ENCODE measurements at places on chromosomes 7 and 10.
A peak's percentile ranks its signal among the peaks of the same experiment; 100 is the strongest.

DNA sequence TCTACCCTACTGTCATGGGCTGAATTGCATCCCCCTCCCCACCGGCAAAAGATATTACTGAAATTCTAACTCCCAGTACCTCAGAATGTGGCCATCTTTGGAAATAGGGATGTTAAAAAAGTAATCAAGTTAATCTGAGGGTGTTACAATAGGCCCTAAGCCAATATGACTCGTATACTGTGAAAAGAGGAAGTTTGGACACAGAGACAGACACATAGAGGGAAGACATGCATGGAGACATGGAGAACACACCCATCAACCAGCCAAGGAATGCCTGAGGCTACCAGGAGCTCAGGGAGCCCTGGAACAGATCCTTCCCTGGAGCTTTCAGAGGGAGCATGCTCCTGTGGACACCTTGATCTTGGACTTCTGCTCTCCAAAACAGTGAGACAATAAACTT, 138.2 kb upstream of the ADO start:
- no peak for DNase-seq

DNA sequence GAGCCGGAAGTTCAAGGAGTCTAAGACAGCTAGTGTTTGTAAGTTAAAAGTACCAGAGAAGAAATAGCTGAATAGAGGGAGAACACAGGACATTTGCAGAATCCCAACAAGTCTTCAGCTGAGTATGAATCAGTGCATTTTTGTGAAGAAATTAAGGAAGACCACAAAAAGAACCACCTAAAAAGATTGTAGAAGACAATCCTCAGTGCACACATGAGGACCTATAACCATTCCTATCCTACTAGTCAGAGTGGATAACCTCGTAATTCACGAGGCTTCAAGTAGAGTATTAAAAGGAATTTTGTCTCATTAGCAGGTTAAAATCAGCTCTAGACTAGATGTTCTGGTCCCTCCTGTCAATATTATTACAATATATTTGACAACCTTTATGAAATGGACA, 295.4 kb upstream of the KAT6B start:
- DNase-seq = no peak

DNA sequence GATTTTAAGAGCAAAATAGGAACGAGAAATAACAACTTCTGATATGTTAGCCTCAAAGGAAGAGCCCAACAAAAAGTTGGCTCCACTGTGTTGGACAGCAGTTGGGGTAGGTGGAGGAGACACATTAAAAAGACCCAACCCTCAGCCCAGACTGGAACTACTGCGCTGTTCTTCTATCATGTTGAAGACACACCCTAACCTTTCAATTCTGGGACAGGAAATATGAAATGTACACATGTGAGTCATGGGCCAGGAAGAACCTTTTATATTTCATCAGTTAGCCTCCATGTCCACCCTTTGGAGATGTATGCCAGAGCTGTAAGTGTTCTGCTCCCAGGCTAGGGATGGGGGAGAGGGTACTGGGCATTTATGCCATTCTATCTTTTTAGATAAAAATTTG, 22.1 kb downstream of the CLDN12 start:
- no peak for DNase-seq

GRCh38 chr7:19203686-19204085, 58.5 kb upstream of the FERD3L start:
- DNase-seq = no peak

- DNase-seq = no peak
Measured at GRCh38 chr7:80133361-80134114, 1.1 kb upstream of the GNAI1 start.

GRCh38 chr10:48439581-48440041, 133.1 kb downstream of the MAPK8 start:
- DNase-seq = no peak

DNA sequence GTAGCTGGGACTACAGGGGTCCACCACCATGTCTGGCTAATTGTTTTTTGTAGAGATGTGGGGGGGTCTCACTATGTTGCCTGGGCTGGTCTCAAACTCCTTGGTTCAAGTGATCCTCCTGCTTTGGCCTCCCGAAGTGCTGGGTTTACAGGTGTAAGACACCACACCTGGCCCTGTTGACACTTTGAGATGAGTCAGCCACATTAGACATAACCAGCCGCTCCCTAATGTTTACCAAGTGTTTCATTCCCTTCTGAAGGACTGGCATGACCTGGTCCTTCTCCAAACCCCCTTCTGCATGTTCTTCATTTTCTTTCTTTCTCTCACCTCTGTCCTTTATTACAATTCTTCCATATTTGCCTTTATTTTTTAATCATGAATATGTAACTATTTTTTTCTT, 67.8 kb downstream of the TAF3 start:
- DNase-seq = no peak

DNA sequence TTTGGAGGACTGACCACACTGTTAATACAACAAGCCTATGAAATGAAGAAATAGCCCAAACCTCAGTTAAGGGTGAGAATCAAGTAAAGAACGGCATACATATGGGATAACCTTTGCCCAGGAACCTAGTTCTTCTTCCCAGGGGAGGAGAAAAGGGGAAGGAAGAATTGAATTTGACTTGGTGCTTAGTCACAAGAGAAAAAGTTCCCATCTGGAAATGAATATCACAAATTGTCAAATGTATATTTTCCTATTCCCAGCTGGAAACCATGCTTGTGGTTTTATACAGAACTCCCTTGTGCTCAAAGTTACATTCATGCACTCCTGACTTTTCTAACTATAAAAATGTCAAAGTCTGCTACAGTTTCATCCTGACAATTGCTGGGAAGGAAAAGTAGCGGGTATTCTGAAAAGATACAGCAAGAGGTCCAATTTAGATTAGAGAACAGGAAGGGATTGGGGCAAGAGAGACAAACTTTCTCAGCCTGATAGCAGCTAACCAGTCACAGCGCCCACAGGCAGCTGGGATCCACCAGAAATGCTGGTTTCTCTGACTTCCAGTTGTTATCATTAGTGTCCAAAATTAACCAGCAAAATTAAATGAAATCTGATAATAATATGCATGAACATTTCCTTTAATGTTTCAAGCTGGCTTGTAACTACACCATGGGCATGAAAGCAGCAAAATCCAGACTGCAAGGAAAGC, 18.6 kb upstream of the GSAP start:
- DNase-seq = no peak

DNA sequence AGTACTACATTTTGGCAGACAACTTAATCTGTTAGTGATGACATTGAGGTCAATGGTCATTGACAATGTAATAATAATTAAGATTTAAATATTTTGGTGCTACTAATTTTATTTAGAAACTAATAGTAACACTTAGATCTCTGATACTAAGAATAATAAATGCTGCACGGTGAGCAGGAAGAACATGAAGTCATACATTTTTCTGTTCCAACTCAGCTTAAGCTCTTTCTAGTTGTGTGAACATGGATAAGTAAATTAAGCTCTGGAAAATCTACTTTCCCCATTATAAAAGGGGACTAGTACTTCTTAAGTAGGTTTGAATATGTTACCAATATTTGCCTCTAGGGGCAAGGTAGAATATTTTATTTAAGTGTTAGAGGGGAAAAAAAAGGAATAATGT, 65.9 kb upstream of the MEOX2 start:
- DNase-seq = no peak

GRCh38 chr7:2509298-2509906, 10.2 kb upstream of the LFNG start:
- DNase-seq = no peak

GRCh38 chr10:54559498-54559897, 241.5 kb downstream of the PCDH15 start:
- DNase-seq = no peak

DNA sequence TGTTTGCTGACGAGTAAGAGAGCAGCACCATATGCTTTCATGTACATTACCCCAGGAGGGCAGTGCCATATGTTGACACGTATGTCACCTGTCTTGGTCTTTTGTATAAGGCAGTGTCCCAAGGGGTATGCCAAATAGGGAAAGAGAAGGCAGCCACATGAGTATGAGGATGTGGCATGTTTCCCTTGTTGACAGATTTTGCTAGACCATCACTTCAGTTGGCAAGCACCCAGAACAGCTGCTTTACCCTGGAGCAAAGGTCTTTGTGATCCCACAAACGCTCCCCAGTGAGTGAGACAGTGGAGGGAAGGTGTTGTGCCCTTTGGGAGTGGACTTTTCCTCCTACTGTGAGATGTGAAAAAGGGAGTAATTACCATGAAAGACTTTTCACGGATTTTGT, 350.1 kb downstream of the ETV1 start:
- DNase-seq = no peak

GRCh38 chr10:15122477-15123030, 25.4 kb downstream of the RPP38 start:
- DNase-seq = no peak

- no peak for DNase-seq
Measured at GRCh38 chr7:149477494-149478443, 16.9 kb upstream of the ZNF777 start.

- DNase-seq = peak; percentile 50
Measured at GRCh38 chr7:135147899-135148721, at the start of gene TMEM140. Gene TMEM140 (plus strand): TSS chr7:135148072. CDS start chr7:135164442, 16,370 bp downstream.

DNA sequence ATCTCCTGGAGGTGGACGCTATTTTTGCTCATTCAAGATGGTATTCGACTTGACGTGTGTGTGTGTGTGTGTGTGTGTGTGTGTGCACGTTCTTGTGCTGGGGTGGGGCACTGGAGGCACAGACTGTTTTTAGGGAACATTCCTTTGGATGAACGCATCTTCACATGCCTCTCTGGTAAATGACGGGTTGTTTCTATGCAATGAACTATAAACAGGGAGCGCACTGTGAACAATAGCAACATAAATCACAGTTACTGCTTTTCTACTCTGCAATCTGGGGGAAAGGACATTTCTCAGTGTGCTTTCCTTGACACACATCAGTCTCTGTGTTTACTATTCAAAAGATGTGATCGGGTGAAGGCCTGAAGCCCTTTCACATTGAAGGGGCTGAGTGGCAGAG, 120.1 kb upstream of the PITRM1 start:
- no peak for DNase-seq

GRCh38 chr10:112461029-112461887, 14.2 kb downstream of the VTI1A start:
- DNase-seq = no peak

GRCh38 chr7:41467596-41467995, 235.3 kb downstream of the INHBA start:
- DNase-seq = no peak

DNA sequence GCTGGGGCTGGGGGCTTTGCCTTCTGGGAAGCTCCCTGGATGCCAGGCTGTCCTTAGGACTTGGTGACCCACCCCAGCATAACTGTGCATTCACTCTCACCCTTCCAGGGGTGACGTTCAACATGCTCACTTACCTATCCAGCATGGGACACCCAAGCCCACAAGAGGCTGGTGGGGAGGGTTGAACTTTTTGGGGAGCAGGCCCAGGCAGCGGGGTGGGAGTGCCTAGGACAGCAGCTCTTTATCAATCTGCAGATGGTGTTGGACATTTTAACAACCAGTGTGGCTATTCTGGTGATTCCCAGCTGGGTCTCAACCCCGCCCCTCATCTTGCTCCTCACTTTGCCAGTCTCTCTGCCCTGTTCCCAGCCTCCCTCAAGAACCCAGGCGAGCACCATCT, 86.4 kb downstream of the CDH23 start:
- DNase-seq = no peak

DNA sequence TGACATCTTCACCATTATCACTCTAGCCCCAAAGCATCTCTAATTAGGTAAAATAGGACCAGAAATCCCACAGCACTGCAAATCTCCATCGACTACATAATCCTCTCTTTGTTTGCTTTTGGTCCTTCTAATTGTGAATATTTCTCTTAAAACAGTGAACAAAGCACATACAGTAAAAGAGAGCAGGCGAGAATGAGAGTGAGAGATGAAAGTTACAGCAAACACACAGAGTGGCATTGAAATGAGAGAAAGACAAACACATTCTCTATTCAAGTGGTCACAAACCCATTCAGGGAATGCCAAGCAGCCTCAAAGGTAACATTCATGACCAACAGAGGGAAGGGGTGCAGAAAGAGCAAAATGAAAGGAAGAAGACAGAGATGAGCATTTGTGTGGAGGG, 109.8 kb upstream of the PTN start:
- DNase-seq = no peak

DNA sequence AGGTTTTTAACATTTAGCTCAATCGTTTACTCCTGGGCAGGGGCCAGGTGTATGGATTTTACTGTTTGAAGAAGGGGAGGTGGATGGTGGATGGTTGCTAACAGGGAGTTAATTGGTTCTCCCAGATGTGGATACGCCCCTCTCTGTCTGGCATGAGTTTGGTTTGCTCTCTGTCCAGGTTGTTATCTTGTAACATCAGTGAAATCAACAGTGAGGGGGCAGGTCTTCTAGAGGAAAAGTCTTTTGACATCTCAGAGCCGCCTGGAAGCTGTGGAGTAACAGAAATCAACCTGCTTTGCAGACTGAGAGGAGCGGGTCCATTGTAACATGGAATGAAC, 243.4 kb downstream of the MGMT start:
- no peak for DNase-seq

All from activated CD8-positive, alpha-beta memory T cell treated with anti-CD3 and anti-CD28 coated beads, Interleukin-2, amount 50 U/mL, for 4 hours (primary cell).